ENCODE measurements at places on chromosomes 1 and 21.

DNA sequence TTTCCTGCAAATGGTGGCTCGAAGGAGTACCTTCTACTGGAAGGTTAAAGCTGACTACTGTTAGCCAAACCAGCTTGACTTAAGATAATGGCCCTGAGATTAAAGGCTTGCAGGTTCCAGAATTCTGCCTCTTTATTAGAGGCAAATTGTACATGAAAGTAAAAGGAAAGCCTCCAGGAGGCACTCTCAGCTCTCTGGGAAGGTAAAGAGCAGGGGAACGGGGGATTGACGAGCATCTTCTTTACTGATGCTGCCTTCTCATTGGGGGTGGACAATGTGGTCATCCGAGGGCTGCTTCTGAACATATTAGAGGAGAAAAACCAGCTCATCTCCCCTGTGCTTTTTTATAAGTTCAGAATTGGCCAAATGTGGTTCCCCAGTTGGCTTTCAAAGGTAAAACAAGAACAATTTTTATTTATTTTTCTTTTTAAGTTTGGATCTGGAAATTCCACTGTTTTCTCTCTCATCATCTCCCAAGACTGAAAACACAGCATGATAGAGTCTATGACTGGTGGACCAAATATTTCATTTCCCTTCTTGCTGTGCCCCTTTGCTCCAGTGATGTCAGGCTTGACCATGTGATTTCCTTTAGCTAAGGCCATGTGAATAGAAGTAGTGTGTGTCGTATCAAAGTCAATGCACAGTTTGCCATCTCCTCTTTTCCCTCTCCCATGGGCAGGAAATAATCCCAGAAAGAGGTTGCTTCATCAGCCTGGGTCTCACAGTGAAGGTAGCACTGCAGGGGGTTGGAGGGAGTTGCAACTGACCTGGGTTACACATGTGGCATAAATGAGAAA is 292.7 kb downstream of the PRDM2 start:
- DNase-seq: no peak

DNA sequence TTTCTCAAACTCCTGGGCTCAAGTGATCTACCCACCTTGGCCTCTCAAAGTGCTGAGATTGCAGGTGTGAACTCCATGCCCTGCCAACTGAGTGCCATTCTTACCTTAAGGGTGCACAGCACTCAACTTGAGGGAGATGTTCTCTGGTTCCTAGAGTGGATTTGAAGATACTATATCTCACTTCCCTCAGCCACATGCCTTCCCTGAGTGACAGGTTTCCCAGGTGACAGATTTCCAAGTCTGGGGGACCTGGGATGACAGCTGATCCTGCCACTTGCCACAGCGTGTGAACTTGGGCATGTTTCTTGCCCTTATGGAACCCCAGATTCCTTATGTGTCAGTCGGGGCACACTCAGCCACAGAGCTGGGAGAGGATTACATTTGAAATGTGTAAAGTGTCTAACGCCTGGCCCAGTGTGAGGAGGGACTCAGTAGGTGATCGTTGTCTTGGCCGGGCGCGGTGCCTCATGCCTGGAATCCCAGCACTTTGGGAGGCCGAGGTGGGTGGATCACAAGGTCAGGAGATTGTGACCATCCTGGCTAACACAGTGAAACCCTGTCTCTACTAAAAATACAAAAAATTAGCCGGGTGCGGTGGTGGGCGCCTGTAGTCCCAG is 29.6 kb upstream of the BTG2 start:
- no peak for DNase-seq

DNA sequence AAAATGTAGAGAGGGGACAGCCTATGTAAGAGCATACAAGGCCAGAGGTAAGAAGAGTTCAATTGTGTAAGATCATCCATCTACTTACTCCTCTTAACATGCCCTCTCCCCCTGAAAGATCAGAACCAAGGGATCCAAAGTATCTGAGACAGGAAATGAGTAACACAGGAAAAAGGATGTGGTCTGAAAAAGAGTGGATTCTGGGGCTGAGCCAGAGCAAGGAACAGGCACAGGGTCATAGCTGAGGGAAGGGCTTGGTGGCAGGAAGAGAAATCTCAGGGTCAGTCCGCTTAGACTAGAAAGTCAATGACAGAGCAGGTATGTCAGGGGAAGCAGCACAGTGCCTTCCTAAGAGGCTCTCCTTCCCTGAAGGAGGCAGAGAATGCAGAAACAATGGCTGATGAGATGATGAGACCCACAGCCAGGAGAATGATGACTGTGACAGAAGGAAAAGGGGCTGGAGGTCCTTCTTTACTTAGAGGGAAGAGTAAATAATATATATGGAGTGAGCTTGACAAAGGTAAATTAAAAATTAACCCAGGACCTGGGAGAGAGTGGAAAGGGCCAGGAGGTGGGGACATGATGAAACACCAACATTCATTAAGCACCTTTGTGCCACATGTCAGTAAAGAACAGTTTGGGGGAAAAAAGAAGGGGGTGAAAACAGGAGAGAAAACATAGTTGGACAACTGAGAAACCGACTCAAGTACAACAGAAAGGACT is 26.2 kb upstream of the A3GALT2 start:
- DNase-seq: no peak

DNA sequence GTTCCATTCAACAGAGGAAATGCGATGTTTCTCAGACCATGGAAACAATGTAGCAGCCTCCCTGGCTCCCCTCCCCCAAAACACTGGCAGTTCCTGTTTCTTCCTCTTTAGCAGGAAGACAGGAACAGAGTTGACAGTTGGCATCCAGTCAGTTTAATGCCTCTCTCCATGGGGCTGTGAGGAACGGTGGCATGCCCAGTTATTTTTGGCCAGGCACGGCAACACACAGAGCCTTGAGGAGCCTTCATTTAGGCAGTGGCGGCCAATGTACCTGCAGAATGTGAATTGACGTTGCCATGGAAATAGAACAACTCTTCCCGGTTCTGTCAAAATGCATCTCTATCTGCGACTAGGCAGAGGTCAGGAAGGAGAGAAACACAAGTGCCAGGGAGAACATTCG is 330.6 kb downstream of the DSCAM start:
- DNase-seq: no peak

GRCh38 chr1:31458287-31458896 is 45.4 kb downstream of the SERINC2 start:
- no peak for DNase-seq

GRCh38 chr1:110559157-110559556 is 40.2 kb upstream of the KCNA10 start:
- no peak for DNase-seq

DNA sequence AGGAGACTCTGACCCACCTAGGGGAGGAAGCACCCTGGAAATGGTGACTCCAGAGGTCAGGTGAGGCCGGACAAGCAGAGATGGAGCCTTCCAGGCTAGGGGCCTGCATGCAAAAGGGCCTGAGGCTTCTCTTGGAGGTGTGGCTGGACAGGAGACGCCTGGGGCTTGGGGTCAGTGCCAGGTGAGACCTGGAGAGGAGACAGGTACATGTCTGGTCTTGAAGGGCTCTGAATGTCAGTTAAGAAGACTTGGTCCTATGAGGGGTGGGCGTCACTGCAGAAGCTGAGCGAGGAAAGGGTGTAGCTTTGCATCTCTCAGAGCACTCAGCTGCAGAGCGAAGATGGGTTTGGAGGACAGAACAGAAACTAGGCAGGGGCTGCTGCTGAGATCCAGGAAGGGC is 14.3 kb downstream of the LRP8 start:
- peak; percentile 50 for DNase-seq

DNA sequence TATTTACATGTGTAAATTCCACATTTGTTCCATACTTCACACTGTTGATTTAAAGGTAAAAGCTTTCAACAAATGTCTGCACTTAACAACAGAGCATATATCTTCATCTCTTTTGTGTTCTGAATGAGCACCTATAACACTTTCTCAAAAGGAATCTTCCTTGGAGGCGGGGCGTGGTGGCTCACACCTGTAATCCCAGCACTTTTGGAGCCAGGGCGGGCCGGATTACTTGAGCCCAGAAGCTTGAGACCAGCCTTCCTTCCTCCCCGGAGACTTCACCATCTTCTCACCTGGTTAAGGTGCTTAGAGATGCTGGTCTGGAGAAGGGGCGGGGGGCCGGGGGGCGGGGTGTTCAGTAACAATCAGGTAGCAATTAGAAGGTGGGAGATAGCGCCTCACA is 16.5 kb downstream of the RYR2 start:
- DNase-seq: no peak

DNA sequence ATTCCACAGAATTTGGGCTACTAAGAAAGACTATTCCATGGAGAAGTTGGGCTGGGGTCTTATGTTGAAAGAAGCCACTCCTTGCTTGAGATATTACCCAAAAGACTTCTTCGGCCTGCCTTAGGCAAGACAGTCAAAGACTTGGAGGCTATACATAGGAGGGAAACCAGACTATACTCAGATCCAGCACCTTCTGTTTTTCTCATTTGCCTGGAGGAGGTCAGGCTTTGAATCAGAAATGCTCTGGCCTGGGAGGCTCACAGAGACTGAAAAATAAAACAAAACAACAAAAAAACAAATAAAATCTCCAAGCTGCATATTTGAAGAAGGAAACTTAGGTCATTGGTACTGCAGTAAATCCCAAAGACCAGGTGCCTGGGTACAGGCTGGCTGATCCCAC is 38.4 kb upstream of the EXOSC10 start:
- DNase-seq: no peak

DNA sequence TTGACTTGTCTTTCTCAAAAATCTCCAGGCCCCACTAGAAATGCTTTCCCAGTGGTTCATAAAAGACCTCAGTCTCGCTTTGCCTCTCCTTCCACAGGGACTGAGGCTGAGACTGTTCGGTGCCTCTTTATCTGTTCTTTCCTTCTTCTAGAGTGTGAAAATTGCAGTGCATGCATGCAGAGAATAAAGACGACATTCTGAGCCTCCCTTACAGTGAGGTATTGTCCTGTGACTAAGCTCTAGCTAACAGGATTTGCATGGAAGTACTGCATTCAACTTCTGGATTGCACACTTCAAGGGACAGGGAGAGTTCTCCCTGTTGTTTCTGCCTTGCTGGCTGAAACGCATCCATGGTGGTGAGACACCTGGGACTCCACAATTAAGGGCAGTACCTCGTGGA is 69.1 kb downstream of the COLGALT2 start:
- DNase-seq: no peak
